Activated T-cell treated with anti-CD3 and anti-CD28 coated beads, Interleukin-2, amount 50 U/mL, for 1 hour (primary cell): ENCODE measurements at places on chromosomes 3 and 15.

DNA sequence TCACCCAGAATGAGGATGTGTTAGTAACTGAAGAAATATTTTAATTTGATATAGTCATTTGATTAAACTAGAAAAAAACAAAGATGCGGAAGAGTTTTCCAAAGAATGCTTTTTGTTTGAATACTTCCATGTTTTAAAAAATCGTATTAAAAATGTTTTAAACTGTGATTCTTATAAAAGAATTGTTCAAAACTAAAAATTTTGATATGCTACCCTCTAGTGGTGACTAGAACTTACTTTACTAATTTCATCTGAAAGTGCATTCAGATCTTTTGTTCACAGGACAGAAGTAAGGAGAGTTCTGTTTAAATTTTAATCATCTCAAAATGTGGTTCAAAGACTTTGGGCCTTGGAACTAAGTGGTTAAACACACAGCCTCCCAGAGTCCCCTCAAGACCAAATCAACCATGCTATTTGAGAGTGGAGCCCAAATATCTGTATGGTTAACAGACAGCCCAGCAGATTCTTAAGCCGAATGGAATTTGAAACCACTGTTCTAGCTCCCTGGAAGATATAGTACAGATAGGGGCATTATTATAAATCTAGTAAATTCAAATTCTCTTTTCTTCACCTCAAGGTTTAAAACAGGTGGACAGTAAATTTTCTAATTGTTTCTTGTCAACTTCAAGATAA, 45.2 kb upstream of the SYNPR start:
- DNase-seq = no peak

DNA sequence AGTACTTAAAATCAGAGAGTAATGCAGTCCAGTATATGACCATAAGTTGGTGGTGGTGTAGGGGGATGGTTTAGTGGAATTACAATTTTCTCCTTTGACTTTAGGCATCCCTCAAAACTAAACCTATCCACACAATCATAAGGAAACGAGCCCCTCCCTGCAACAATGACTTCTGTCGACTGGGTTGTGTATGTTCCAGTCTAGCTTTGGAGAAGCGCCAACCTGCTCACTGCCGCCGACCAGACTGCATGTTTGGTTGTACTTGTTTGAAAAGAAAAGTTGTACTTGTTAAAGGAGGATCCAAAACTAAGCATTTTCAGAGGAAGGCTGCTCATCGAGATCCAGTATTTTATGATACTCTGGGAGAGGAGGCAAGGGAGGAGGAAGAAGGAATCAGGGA, 52.8 kb downstream of the MGA start:
- DNase-seq = no peak

DNA sequence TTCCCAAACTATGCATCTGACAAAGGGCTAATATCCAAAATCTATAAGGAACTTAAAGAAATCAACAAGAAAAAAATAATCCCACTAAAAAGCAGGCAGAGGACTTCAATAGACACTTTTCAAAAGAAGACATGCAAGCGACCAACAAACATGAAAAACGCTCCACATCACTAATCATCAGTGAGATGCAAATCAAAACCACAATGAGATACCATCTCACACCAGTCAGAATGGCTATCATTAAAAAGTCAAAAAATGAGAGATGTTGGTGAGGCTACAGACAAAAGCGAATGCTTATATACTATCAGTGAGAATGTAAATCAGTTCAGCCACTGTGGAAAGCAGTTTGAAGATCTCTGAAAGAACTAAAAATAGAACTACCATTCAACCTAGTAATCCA, 20.2 kb downstream of the CFAP44 start:
- DNase-seq = no peak

DNA sequence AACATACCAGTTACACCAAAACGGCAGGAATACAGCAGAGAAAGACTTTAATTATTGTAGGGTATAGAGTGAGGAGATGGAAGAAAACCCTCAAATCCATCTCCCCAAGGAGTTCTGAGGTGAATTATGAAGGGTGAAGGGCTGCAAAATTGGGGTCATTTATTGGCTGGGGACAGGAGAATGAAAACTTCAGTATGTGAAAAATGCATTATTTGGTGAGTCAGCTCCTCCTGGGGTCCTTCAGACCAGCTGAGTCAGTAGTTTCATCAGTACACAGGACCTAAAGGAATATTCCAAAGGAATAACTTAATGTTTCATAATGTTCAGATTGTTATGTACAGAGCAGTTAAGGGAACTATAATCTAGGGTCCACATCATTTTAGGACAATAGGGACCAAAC, 566.0 kb downstream of the GBE1 start:
- DNase-seq = no peak

GRCh38 chr15:55168350-55168974, 28.3 kb downstream of the RSL24D1 start:
- DNase-seq = peak; percentile 46

GRCh38 chr15:80034629-80035028, 24.8 kb upstream of the ZFAND6 start:
- DNase-seq = no peak

DNA sequence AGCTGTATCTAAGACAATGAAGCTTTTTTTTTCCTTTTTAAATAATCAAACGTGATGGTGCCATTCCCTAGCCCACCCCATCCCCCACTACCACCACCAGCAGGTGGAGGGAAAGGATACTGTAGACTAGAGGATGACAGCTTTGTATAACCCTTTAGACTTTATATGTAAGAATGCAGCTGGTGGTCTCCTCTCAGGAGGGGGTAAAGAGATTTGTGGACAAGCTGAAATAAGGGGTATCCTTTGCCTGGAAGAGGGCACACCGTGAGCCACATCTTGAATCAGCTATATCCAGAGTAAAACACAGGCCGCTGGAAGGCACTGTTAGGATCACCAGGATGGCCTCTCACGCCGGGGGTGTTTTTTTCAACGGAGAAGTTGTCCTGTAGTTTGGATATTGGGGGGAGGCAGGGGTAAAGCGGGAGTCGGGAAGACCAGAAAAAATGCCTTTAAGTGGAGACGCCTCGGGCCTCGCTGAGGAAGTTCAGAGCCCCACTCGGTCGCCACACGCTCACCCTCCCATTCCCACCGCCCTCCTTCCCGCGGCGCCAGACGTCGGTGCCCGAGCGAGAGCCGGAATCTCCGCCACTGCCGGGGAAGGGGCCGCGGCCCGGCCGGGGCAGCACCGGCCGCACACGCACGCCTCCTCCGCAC, 986 bp downstream of the KPNA4 start:
- no peak for DNase-seq

- no peak for DNase-seq
Measured at GRCh38 chr3:65552434-65552833, 486.3 kb downstream of the MAGI1 start.

DNA sequence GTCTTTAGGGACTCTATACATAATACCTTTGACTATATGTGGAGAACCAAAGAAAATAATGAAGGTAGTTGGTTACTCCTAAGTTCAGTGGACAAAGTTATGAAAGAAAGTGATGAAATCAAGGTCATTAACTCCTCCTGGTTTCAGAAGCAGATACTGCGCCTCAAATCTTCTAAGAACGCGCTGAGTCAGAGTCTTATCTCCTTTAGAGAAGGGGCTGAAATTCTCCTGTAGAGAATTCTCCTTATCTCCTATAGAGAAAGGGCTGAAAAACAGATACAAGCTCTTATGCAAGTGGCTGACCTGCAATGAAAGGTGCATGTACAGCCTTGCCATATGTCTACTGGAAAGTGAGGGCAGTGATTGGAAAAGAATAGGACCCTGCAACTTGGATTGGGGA, 824.2 kb downstream of the NSUN3 start:
- no peak for DNase-seq

- DNase-seq = no peak
Measured at GRCh38 chr15:79322945-79323344, 12.0 kb downstream of the TMED3 start.

GRCh38 chr3:173630849-173631248, 233.3 kb downstream of the NLGN1 start:
- no peak for DNase-seq

DNA sequence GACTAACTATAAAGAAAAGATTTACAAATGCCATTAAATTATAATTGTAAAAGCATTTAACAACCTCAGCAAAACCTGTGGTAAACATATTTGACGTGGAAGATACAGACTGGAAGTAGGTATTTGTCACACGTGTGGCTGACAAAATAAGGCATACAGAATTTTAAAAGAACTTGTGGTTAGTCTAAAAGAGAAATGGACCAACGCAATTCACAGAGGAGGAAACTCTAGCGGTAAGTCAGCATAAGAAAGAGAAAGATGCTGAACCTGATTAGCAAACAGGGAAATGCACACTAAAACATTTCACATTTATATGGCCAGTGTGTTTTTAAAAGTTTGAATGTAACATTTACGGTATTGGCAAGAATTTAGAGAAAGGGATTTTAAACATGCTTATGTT, 35.3 kb downstream of the KCNH8 start:
- no peak for DNase-seq

- DNase-seq = no peak
Measured at GRCh38 chr3:68148447-68148846, 494.0 kb upstream of the SUCLG2 start.

DNA sequence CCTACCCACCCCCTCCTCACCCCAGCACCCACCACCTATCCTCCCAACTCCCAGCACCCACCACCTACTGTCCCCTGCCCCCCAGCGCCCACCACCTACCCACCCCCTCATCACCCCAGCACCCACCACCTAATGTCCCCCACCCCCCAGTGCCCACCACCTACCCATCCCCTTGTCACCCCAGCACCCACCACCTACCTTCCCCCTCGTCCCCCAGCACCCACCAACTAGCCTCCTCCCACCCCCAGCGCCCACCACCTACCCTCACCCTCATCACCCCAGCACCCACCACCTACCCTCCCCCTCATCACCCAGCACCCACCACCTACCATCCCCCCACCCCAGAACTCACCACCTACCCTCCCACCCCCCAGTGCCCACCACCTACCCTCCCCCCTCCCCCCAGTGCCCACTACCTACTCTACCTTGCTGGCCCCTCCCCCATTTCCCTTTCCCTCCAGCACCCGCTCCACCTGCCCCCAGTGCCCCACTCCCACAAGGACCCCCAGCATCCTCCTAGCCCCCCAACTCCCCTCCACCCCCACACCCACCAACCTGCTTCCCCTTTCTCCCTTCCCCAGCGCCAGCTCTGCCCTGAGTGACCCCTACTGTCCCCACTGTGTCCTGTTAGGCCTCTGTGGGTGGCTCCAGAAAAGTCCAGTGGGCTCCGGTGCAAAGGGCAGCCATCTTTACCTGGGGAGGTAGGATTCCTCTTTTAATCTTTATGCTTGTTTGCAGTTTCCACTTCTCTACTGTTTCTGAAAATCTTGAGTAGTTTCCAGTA, 1.2 kb downstream of the UROC1 start:
- no peak for DNase-seq

DNA sequence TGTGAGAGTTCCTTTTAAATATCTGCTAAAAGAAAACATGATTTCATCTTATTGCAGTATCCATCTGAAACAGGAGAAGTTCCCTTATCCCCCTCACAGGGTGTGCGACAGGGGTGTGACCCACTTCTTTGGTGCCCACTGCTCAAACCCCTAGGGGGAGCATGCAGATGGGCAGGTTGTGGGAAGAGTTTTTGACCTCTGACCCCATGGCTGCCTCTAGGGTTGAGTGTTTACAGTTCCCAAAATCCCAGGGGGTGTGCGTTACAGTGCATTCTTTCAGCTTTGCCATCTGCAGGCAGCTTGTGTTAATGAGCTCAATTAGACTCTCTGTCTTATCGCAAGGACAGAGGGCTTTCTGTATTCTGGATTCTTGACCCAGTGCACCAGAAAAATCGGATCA, 443.2 kb upstream of the FRG2C start:
- DNase-seq = no peak

- no peak for DNase-seq
Measured at GRCh38 chr3:189735913-189736312, 104.7 kb downstream of the TP63 start.

- no peak for DNase-seq
Measured at GRCh38 chr15:51623386-51623938, 891 bp upstream of the DMXL2 start.

DNA sequence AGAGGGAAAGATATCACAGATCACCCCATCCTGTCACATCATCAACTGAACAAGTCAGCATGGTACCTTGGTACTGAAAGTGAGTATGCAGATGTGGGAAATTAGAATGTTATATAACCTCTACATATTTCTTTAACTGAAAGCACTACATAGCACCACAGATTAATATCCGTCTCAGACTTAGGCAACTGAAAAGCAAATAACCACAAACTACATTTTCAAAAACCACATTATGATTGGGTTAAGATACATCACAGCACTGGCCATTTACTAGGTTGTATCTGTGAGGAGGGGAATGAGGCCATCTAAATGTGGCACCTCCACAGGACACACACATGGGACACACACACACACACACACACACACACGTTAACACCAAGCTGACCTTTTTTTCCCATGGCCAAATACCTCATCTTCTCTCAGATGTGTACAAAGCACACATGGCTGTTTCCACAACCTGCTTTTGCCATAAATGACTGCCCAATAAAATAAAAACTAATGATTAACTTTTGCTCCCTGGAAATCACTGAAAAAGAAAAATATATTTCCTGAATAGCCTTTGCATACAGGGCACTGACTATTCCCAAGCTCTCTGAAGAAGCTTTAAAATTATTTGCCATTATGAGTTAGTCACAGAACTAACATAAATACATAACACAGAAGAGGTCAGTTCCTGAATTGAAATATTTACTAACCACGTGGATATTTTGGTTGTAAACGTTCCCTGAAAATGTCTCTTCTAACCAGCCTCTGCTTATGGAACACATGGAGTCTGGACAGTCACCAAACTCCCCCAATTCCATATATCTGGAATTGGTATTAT, 60.1 kb downstream of the SUMF1 start:
- DNase-seq = no peak

DNA sequence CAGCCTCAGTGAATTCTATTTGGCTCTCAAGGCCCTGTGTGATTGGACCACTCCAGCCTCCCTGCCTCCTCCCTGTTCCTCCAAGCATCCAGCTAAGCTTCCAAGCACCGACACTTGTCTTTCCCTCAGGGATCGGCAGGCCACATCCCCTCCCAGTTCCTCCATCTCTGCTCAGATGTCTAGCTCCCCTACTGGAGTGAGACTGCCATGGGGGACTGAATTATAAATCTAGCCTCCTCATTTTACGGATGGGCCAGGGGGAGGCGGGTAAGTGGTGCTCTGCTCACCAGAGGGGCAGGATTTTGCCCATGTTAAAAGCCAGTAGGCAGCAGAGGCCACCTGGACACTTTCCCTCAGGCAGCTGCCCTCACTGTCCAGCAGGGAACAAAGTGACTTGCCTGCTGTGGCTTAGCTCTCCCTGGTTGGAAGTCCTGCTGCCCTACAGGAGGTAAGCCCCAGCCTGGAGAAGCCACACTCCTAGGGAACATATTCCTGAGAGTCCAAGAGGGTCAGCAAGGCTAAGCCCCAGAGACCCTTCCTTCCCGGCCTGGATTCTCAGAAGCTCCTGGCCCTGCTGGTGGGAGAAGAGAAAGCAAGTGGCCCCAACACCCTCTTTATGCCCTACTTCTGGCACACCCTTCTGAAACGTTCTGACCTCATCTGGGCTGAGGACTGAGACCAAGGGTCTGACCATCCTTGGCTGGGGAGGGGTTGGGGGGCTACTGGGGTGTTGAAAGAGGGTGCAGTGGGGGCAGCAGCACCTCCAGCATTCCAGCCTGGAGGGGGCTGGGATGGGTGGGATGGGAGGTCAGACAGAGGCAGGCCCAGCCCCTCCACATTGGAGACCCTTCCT, 9.1 kb upstream of the HHATL start:
- DNase-seq = no peak

GRCh38 chr3:80233576-80233975, 465.8 kb upstream of the ROBO1 start:
- no peak for DNase-seq
